Parietal lobe (tissue), 2 donors: ENCODE measurements at places on chromosomes 13 and 19. TPM values are rescaled to one million over a fixed set of nuclear protein-coding genes. Genes with fewer than 3 reads are reported as not detected.

Gene ZNF526
- 6.9 TPM for total RNA-seq

Gene PHF11
- total RNA-seq: 7.8 TPM

Gene NAPSA
- 0.63 TPM for total RNA-seq

Gene ZNF227
- 62.0 TPM for total RNA-seq

Gene PRKACA
- 42.9 TPM for total RNA-seq

Gene LIM2
- total RNA-seq: not detected

Gene SYT3
- 24.7 TPM for total RNA-seq

Gene SHISA7
- total RNA-seq: 8.5 TPM

Gene EIF3K
- 152 TPM for total RNA-seq

Gene ZNF433
- 26.3 TPM for total RNA-seq

Gene KANK3
- 3.8 TPM for total RNA-seq

Gene PRRG2
- total RNA-seq: 0.94 TPM

Gene ZNF90
- total RNA-seq: 7.5 TPM
